GM20000 (cell line): ENCODE measurements at places on chromosomes 11 and 22.

DNA sequence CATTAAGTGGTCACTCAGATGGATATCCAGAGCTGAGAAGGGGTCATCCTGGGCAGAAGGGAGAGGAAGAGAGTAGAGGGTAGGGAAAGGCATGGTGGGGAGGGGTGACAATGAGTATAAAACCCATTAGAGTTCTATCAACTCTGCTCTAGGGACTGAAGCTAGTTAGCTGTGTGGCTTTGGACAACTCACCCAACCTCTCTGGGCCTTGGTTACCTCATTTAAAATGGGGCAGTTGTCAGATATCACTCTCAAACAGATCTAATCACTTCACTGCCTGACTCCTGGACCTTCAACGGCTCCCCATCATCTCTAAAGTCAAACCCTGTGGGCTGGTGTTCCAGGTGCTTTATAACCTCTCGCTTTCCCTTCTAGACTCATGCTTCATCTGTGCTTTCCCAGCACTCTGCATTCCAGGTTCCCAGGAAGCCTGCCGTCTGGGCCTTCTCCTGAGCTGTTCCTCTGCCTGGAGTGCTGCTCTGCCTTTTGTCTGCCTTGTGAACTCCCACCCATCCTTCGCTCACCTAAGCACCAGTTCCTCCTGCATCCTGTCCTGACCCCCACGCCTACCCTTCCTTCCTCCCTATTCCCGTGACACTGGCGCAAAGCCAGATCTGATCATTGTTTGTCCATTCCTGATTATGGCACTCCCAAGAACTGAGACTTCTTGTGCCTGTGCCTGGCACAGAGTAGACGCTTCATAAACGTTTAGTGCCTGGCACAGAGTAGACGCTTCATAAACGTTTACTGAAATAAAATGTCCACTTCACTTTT is 22.3 kb upstream of the KCNJ11 start:
- DNase-seq, result no peak

GRCh38 chr11:75051043-75051442 is 45.6 kb downstream of the OR2AT4 start:
- no peak for DNase-seq

- no peak for DNase-seq
These were observed 4.4 kb downstream of the NDUFV1 start for GRCh38 chr11:67611165-67611564.

- no peak for DNase-seq
These were observed 3.9 kb downstream of the ACP2 start for GRCh38 chr11:47244448-47245350.

- DNase-seq, result peak; percentile 9
These were observed 568.5 kb downstream of the KCNA4 start for GRCh38 chr11:29448246-29448877.

GRCh38 chr11:69541501-69542313 is 60.2 kb downstream of the LINC01488 start:
- no peak for DNase-seq

- DNase-seq, result no peak
These were observed 52.0 kb downstream of the AMBRA1 start for GRCh38 chr11:46541593-46542371.

- peak; percentile 32 for DNase-seq
These were observed 168.8 kb downstream of the RCN1 start for GRCh38 chr11:32259641-32260081.

GRCh38 chr11:2217211-2218030 is 45.8 kb upstream of the TH start:
- no peak for DNase-seq

- no peak for DNase-seq
These were observed 63.1 kb downstream of the ARHGEF12 start for GRCh38 chr11:120399307-120399706.

DNA sequence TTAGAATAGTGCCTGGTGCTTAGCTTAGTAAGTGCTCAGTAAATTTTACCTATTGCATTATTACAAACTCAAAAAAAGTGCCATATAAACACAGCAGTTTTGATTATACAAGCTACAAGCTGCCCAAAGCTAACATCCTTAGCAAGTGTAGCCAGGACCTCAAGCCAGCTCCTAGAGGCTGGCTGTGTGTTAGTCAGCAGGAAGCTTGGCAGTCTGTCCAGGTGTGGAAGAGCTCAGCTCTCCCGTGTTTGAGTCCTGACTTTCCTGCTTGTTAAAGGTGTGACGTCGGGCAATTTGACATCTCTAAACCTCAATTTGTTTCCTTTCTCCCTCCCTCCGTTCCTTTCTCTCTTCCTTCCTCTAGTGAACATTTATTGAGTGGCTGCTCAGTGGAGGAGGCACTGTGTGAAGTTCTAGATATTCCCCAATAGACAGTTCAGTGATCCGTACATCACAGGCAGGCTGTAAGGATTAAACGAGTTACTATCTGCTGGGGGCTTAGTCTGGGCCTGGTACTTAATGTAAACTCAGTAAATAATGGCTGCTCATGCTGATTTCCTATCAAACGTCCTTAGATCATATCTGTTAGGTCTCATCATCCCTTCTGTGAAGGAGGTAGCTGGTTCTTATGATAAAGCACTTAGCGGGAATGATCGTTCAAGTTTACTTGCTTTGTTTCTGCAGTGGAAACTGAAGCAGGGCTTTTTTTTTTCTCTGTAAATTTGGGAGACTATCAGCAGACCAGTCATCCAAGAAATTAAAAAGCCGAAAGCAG is 68.7 kb downstream of the PRR5L start:
- no peak for DNase-seq

DNA sequence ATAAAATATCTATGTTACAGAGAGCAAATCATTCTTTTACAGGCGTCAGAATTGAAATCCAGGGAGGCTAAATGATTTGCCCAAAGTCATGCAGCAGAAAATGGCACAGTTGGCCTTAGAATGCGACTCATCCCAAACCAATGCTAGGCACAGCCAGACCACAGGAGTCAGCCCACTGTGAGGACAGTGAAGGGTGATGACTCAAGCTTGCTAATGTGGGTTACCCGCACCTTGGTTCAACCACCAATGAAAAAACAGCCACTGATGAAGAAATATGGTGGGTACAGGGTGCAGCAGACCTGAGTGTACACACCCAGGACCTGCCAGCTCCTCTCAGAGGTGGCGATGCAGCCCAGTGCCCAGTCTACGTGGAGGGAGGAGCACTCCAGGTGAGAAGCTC is 89.7 kb downstream of the ZC3H12C start:
- no peak for DNase-seq

- no peak for DNase-seq
These were observed 154.9 kb upstream of the CEP126 start for GRCh38 chr11:101759771-101760450.

- DNase-seq, result no peak
These were observed 26.6 kb downstream of the PARVA start for GRCh38 chr11:12403997-12404350.

- DNase-seq, result peak; percentile 5
These were observed 197.2 kb upstream of the ANO3 start for GRCh38 chr11:26134481-26135355.

- no peak for DNase-seq
These were observed 38.3 kb downstream of the C22orf31 start for GRCh38 chr22:29023172-29023796.

- DNase-seq, result no peak
These were observed 84.5 kb downstream of the BCR start for GRCh38 chr22:23264610-23265367.

DNA sequence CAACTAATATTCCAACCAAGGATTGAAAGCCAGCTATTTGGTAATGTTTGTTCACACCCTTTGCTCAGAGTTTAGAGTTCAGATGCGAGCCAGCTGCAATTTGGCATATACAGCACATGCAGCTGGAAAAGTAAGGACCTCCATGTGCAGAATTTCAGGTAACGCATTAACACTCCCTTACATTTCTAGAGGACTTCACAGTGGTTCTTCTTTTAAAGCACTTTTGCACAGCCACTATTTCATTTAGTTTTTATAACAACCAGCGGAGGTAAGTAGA is 3.4 kb downstream of the POU2AF3 start:
- DNase-seq, result no peak

GRCh38 chr22:19114984-19115552 is 7.1 kb downstream of the DGCR2 start:
- no peak for DNase-seq

GRCh38 chr11:66532784-66533183 is 13.1 kb downstream of the ZDHHC24 start:
- no peak for DNase-seq

GRCh38 chr22:50252082-50253045 is 1.3 kb upstream of the HDAC10 start:
- peak; percentile 81 for DNase-seq

DNA sequence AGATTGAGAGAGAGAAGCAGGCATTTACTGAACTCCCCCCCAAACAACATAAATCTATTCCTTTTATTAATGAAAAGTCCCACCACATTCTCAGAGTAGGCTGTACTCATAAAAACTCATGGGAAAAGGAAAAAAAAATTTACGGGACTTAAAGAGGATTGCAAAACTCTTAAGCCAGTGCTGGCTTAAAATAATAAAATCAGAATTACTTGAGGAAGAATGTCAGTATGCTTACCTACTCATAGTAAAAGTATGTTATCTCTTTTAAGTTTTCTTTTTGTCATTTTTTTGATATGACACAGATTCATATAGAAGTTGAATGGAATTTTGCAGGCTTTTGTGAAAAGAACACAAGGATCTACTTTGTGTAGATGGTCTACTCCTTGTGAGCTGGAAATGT is 126.3 kb downstream of the LUZP2 start:
- DNase-seq, result no peak

DNA sequence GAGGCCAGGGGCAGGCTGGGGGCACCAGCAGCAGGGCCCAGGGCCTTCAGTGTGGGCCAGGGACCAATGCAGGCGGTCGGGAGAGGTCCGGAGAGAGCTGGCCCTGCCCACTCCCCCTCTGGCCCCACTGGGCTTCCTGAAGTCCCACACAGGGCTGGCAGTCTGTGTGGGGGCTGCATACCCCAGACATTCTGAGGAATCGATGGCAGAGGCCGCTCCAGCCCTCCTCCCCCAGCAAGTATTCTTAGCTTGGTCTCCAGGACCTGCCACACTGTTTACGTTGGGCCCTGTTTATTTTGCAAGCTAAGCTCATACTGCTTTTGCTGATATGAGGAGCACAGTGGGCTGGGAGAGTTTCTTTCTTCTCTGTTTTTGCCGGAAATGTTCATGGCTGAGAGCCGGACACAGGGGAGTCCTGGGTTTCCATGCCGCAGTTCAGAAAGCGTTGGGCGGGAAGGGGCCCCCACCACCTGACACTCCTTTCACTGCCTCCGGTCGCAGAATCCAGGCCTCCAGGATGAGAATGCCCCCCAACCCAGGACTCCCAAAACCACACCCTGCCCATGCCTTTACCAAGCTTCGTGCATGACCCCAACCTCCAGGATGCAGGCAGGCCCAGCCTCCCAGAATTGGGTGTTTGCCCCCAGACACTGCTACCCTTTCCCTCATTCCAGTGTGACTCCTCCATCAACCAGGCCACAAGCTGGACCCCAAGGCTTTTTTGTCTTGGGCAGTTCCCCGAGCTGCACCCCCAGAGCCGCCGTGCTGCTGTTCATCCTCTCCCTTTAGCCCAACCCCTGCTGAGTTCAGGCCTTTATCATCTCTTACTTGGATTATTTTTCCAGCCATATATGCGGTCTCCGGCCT is 81.8 kb upstream of the KCNQ1OT1 start:
- DNase-seq, result no peak

DNA sequence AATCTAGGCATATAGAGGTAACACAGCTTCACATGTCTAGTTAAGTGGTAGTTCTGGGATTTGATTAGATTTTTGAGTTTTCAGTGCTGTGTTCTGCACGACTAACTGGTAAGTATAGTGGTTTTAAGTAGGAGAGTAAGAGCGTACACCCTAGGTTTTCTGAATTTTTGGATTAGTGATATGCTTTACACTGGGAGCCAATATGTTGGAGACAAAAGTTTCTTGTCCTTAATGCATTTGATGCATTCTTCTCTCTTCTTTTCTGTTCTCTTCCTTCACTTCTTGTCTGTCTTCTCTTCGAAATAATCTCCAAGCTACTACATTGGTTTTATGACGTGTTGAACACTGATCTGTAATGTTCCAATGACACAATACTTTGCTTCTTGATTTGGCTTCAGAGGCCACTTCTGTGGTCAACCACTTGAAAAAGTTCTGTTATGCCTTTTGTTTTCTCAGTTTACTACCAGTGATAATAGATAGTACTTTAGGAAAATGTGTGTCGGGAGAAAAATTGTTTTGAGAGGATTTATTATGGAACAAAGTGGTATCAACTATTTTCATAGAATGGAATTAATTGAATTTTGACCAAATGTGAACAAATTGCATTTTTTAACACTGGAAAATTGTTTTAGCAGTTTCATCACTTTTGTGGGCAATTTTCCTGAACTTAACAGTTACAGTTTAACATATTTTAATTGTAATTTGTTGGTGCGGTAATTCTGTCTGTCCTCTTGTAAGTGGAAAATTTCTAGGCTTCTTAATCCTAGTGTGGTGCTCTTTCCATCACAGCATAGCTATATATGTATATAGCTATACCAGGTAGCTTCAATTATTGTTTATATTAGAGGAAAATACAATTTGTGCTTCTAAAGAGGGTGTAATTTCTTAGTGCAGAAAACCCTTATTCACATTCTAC is 2.6 kb downstream of the PDE3B start:
- no peak for DNase-seq

DNA sequence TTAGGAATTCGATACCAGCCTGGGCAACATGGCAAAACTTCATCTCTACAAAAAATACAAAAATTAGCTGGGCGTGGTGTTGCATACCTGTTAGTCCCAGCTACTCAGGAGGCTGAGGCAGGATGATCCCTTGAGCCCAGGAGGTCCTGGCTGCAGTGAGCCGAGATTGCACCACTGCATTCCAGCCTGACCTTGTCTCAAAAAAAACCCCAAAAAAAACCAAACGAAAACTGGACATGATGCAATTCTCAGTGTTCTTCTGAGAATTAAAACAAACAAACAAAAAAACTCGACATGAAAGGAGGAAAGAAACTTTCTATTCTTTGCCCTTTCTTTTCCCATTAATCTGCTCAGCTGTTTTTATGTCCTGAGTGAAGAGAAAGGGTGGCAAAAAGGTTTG is 7.4 kb downstream of the MED17 start:
- no peak for DNase-seq

GRCh38 chr22:47122441-47123000 is 360.1 kb downstream of the TBC1D22A start:
- DNase-seq, result no peak

GRCh38 chr11:83723999-83724398 is 437.8 kb upstream of the CCDC90B start:
- DNase-seq, result peak; percentile 35

- DNase-seq, result no peak
These were observed 35.5 kb upstream of the MOB2 start for GRCh38 chr11:1522081-1522424.

DNA sequence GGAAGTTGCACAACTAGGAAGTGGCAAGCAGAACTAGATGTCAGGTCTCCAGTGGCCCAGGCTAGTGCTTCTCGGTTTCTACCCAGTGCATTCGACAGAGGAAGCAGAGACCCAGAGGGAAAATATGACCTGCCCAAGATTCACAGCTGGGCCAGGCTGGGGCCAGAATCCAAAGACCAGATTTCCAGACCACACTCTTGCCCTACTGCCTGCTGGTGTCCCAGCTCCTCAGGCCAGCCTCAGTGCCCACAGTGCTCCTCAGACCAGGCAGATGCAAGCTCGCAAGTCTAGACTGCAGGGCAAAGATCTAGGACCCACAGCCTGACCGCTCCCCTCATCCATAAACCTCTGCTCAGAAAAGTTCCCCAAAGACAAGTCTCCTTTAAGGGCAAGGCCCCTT is 262.6 kb downstream of the BUD13 start:
- no peak for DNase-seq

GRCh38 chr22:45298934-45299505 is 10.7 kb upstream of the FAM118A start:
- DNase-seq, result no peak

- DNase-seq, result no peak
These were observed 5.0 kb upstream of the PYGM start for GRCh38 chr11:64764753-64765152.

GRCh38 chr22:40441761-40442390 is 71.5 kb downstream of the SGSM3 start:
- no peak for DNase-seq
